ENCODE measurements at places on chromosomes 2 and 18.

DNA sequence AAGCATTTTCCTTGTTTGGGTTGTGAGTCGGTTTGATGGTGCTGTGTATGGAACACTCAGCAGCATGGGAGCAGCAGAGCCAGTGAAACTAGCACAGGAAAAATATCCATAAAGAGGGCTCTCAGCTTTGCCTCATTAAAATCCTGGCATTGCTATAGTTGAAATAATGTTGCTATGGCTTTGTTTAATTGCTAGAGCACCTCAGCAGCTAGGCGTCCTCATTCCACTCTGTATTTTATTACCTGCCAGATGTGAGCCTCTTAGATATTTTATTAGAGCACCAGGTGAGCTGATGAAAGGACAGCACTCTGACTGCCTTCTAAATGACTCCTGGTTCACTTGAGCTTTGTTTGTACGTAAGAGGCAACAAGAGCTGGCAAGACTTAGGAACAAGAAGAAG, 232.4 kb downstream of the MTX2 start:
- no peak for DNase-seq

DNA sequence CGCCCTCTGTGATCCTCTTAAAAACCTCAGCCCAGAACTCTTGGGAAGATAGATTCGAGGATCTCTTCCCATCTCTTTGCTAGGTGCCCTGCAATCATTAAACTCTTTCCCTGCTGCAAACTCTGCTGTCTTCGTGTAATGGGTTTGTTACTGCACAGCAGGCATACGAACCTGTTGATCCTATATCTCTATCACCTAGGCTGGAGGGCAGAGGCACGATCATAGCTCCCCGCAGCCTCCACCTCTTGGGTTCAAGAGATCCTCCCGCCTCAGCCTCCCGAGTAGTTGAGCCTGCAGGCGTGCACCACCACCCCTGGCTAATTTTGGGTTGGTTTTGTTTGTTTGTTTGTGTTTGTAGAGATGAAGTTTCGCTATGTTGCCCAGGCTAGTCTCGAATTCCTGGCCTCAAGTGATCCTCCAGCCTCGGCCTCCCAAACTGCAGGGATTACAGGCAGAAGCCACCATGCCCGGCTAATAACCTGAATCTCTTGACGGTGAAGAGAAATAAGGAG, 493 bp upstream of the BBS5 start:
- no peak for DNase-seq

DNA sequence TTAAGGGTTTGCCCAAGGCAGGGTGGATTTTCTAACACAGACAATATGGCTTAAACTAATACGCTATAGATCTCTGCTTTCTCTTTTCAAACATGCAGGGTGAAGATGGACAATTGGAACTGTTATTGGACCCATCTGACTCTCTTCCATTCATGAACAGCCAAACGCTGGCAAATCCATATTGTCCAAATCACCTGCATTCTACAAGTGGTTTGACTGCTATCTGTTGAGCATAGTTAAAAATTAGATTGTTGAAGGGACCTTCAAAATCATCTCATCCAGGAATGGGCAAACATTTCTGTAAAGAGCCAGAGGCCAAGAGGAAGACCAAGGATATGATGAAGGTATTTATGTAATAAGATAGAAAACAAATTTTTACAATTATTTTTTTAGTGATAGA, 65.6 kb downstream of the EPHA4 start:
- DNase-seq: no peak

DNA sequence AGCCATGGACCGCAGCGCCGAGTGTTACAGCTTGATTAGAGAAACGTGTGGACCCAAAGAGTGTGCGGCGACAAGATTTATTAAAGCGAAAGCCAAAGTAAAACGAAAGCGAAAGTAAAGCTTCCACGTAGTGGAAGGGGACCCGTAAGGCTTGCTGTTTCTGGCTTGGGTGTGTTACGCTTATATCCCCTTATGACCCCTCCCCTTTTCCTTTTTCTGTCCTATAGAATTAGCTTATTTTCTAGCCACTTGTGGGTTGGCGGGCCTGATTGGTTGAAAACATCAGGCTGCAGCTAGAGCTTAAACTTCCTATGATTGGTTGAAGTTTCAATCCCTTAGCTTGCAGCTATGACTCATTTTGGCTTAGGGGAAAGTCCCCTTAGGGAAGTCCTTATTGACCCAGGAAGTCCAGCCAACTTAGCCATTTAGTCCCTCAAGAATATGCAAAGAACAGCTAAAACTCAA, 969.7 kb downstream of the DCDC2C start:
- DNase-seq: peak; percentile 34

- DNase-seq: peak; percentile 73
Measured at GRCh38 chr2:88880441-88880953, 189.0 kb downstream of the RPIA start.

DNA sequence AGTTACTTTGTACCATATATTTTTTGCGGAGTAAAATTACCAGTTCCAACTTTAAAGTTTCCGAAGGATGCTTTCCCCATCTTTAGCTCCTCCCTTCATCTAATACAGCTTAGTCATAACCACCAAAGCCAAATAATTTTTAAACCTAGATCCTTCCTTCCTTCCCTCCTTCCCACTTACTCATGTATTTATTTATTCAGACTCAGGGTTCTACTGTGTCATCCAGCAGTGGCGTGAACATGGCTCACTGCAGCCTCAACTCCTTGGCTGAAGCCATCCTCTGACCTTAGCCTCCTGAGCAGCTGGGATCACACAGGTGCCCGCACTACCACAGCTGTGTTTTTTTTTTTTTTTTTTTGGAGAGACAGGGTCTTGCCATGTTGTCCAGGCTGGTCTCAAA, 4.4 kb downstream of the LPIN2 start:
- DNase-seq: peak; percentile 12

GRCh38 chr2:3108710-3109702, 268.6 kb downstream of the EIPR1 start:
- DNase-seq: no peak

GRCh38 chr18:51833850-51834249, 506.1 kb upstream of the DCC start:
- no peak for DNase-seq

- DNase-seq: no peak
Measured at GRCh38 chr18:57655740-57656139, 34.1 kb upstream of the NARS1 start.

DNA sequence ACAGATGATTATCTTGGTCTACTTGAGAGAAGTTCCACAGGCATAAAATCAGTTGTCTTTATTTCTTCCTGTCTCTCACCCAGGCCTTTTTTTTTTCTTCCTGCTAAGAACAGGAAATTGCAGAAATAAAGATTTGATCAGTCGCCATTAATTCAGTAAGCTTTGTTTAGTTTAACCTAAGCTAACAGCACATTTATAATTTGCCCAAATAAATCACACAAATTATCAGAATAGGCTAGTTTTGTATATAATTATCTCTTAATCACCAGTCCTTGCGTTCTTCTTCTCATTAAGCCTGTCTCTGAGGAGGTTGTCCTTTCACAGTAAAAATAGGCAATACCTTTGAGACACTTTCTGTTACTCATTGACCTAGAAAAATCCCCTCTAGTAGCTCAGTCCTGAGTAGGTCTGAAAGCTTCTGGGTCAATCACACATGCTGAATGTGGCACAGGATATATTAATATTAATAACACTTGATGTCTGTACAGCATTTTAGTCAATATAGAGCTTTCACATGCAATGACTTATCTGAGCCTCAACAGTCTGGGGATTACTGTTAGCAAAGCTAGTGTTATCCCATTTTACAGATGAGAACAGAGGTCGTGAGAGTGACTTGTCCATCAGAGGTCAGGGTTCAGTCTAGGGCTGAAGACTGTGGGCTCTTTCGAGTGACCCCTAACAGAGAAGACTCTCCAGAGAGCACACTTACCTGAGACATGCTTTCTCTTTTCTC, 11.2 kb upstream of the STK17B start:
- no peak for DNase-seq

DNA sequence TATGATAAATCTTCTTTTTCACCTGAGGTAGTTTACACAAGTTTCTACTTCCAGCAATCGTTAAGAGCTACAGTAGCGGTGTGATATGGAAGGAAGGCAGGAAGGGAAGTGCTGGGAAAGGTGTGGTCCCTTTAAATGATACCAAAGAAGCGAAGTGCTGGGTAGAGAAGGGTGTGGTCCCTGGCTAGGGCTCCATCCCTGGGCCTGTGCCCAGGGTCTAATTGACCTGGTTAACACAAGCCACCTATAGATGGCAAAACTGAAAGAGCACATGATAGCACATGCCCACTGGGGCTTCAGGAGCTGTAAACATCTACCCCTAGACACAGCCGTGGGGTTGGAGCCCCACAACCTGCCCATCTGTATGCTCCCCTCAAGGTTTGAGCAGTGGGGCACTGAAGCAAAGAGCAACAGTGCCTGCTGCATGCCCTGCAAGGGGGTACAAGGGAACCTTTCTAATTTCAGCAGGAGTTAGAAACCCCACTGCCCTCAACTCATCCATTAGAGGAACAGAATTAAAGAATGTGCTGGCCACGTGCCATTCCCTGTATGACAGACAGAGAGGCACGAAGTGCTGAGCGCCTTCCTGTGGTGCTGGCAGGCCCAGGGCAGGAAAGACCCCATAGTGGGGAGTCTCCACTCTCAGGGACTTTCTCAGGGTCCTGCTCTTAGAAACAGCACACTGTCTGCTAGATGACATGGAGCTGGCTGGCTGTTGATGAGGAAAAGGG, 153.1 kb upstream of the LMAN1 start:
- DNase-seq: no peak

- DNase-seq: no peak
Measured at GRCh38 chr2:170354855-170355780, 177.2 kb downstream of the MYO3B start.

DNA sequence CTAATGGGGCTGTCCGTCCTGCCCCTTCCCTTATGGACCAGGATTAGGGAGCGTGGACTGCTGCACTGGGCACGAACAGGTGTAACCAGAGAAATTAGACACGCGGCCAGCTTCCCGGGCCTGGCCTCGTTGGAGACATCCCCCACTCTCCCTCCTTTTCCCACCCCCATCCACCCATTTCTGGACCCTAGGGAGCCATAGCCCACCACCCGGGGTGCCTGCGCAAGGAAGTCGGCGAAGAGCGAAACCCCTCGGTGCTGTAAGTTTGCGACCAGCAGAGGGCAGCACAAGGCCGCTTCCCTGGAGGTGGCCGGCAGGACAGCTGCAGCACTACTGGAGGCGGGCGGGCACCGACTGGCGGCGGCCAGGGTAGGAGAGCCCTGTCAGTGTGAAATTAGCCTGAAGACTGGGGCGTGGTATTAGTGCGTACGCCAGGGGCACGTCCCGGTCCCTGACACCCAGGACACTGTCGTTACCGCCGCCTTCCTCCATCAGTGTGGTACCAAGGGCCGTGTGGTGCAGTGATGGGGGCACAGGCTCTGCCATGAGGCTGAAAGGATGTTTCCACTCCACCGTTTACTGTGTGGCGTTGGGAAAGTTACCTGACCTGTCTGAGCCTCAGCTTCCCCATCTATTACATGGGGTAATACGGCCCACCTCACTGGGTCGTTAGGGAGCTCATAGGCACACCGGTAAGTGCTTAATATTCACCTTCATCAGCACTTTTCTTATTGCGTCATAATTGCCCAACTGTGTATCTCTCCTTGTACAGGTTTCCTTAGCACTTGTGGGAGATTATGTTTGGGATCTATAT, 36.0 kb upstream of the CD207 start:
- DNase-seq: peak; percentile 87

DNA sequence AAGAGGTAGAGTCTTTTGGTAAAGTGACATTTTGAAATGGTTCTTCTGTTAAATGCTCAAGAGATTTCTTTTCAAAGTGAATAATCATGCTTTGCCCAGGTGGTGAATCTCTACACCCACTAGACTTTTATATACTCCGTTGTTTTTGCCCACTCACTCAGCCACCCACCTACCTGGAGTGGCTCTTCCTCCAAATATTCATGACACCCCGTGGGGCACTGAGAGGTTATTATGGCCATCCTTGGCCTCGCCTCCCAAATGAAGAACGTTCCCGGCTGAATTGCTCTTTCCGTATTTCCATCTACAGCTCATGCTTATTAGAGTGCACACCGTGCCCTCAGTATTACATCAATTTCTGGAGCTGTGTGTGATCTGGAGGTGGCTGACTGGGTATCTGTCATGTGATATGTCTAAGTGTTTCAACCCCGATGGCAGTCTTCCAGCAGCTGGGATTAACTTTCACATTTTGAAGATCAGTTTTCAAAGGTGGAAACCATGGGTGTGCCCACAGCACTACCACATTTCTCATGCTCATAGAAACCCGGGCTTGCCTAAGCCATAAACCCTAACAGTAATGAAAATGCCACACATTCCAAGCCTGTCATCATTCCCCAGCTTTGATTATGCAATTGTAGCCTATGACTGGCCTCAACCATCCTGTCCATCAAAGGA, 406.6 kb upstream of the MMADHC start:
- DNase-seq: no peak

DNA sequence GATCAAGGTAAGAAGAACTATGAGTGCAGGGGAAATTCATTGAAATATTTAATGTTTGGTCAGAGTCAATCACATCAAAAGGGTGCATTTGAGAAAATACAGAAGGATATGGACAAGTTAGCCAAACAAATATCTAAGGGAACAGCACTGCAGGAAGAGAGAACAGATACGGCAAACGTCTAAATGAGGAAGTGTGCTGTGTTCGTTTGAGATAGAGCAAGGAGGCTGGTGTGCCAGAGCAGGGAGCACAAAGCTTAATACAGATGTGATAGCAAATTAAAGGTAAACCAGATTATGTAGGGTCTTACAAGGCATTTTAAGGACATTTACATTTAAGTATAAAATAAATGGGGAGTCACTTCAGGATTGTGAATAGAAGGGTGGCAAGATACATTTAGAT, 241.3 kb upstream of the ZNF804A start:
- no peak for DNase-seq

DNA sequence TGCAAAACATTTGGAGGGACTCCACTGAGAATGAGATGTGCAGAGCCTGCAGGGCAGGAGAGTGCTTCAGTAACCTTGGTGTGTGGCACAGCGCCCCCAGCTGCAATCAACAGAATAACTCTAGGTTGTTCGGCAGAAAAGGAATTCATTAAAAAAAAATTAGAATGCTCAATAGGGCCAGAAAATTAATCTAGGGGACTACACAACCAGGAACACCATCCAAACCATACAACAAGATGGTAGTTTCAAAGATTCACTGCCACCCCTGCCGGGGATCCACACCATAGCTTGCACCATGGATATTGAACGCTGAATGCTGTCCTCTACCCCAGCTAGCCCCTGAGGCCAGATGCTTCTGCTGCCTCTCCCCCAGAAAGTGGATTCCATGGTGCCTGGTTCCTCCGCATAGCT, 50.1 kb downstream of the THUMPD2 start:
- peak; percentile 67 for DNase-seq

DNA sequence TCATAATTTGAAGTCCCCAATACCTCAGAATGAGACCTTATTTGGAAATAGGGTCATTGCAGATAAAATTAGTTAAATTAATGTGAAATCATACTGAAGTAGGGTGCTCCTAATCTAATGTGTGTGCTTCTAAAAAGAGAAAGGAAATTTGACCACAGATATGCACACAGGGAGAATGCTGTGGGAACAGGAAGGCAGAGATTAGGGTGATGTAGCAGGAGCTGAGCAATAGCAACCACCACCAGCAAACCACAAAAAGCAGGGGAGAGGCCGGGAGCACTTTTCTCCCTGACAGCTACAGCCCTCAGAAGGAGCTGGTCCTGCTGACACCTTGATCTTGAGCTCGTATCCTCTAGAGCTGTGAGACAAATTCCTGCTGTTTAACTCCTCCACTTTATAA, 24.6 kb upstream of the SCG2 start:
- DNase-seq: no peak

Data from RKO (cell line).